ENCODE measurements at places on chromosomes 6 and 20.

DNA sequence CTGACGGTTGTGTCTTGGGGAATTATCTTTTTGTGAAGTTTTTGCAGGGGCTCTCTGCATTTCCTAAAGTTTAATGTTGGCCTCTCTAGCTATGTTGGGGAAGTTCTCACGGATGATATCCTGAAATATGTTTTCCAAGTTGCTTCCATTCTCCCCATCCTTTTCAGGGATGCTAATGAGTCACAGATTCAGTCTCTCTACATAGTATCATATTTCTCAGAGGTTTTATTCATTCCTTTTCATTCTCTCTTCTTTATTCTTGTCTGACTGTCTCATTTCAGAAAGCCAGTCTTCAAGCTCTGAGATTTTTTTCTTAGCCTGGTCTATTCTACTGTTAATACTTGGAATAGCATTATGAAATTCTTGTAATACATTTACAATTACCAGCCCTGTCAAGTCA lies 61.3 kb downstream of the UNC5CL start:
- DNase-seq = no peak

DNA sequence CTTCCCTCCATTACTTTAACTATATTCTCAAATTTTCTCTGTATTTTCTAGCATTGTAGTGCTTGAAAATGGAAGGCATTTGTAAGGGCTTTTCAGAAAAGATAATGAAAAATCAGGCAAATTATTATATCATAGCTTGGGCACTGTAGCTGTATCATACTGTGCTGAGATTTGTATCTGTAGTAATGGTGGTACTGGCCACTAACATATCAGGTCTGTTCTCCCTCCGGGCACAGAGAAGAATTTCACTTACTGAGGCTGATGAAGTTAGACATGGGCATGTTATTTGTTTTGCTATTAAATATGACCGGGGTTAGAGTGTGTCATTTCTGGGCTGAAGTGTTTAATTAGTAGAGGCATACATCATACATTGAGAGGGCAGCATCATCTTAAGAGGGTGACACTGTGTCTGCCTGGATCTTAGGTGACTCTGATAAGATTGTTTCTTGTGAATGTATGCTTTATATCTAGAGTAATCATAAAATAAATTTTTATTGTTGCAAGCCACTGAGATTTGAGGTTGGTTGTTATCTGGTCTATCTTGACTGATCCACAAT lies 1395.9 kb downstream of the EPHA7 start:
- no peak for DNase-seq

GRCh38 chr6:134347885-134348805 lies 30.2 kb upstream of the SGK1 start:
- DNase-seq = no peak

- DNase-seq = no peak
Observed at GRCh38 chr20:11375966-11376365, 541.7 kb upstream of the BTBD3 start.

GRCh38 chr6:102026649-102027048 lies 633.1 kb downstream of the GRIK2 start:
- DNase-seq = no peak

- no peak for DNase-seq
Observed at GRCh38 chr20:23119456-23120216, 33.5 kb upstream of the CD93 start.

- no peak for DNase-seq
Observed at GRCh38 chr20:17502105-17502504, 29.1 kb downstream of the BFSP1 start.

- DNase-seq = no peak
Observed at GRCh38 chr6:148790817-148791216, 44.0 kb downstream of the UST start.

DNA sequence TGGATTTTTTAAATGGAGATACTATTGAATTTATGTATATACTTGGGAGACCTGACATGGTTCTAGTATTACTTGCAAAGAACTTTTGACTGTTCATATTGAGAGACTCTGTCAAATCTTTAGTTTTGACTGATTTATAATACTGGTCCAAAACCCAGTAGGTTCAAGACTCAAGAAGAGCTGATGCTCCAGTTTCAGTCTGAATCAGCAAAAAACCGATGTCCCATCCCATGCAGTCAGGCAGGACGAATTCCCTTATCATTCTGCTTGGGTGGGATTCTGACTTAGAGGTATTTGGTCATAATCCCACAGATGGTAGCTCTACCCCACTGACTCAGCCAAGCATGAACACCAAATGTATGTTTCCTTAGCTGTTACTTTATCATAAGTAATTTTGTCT lies 29.5 kb downstream of the ZNF334 start:
- DNase-seq = no peak

- DNase-seq = no peak
Observed at GRCh38 chr6:132188556-132189264, 212.6 kb downstream of the MOXD1 start.

DNA sequence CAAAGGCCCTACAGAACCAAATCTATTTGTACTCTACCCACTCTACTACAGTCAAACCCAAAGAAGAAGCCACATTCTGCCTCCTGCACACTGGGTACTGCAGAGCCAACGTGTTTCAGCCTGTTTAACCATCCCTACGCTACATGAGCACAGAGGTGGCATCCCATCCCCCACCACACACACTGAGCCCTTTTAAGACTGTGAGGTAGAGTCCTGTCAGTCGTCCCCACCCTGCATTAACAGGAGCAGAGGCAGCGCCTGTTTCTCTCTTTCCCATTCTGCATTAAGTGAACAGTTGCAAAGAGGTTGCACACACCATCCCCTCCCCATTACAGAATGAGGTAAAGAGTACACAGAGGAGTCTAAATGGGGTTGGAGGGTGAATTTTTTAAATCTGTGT lies 5.2 kb upstream of the RSPH4A start:
- DNase-seq = no peak

DNA sequence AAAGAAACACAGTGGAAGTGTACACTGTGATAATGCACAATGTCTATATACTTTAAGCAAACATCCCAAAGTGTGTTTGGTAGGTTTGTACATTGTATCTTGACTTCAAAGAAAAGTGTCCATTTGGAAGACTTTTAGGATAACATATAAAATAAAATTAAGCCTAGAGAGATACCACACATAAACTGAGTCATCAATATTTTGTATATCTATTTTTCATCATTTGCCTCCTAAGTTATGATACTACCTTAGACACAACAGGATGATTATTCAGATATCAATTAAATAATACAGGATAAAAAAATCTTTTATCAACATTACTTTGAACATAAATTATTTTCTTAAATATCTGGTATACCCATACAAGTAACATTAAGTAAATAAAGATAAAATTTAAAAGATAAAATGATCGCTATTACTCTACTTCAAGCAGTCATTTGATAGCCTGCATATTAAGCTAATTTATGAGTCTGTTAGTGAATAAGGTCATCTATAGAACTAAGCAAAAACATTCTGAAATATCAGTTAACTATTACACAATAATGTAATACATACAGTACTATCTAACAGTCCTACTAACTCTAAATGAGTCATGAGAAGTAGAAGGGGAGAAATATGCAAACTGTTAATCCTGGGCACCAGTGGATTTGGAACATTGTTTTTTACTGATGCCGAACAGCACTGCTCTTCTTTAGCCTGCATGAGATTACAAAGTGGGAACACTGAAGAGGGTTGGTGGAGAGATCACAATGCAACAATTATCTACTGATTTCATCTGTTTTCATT lies 158.4 kb upstream of the SIM1 start:
- no peak for DNase-seq

DNA sequence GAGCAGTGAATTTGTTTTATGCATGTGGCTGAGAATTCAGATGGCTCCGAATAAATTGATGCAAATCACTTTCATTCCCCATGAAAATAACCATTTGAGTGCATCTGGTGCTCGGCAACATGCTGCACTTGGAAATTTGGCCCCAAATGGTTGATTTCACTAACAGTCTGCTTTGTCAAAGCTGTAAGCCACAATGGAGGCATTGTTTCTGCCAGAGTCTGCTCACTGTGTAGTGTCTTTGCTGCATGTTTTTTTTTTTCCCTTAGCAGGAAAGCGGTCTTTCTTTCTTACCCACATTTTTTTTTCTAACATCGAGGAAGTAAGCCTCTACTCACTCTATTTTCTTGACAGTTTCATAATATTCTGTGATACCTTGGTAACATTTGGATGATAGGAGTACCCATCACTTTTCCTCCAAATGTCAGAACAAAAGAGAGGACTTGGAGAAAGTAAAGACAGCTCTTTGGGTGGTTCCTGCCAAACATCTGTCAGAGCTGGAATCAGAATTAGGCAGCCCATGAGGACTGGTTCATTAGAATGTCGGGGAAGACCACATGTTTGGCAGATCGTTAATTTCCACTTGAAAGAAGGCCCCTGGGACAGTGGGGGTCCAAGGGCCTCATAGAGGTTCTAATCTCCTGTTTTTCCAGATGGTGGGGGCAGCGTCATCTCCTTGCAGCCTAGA lies 149.5 kb downstream of the DOK5 start:
- DNase-seq = no peak

Measured in memory B cell (primary cell).